Sciatic nerve (tissue), 2 donors: ENCODE measurements at places on chromosomes 16 and 17.

DNA sequence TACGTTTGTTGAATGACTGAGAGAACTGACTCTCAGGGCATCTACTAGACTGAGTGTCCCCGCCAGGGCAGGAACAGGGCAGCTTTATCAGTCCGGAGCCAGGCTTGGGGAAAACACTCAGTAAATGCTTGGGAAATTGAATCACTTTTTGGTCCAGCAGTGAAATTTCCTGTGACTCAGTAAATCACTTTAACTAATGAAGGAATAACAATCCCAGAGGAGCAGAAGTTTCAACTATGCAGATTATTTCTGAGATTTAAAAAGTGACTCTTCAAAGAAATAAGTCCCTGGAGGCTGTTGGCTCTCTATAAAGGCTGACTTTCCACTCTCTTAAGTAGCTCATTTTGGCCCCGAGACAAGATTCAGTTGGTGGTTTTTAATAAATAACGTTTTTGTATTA, 101.8 kb downstream of the FOXL1 start:
- DNase-seq = no peak

DNA sequence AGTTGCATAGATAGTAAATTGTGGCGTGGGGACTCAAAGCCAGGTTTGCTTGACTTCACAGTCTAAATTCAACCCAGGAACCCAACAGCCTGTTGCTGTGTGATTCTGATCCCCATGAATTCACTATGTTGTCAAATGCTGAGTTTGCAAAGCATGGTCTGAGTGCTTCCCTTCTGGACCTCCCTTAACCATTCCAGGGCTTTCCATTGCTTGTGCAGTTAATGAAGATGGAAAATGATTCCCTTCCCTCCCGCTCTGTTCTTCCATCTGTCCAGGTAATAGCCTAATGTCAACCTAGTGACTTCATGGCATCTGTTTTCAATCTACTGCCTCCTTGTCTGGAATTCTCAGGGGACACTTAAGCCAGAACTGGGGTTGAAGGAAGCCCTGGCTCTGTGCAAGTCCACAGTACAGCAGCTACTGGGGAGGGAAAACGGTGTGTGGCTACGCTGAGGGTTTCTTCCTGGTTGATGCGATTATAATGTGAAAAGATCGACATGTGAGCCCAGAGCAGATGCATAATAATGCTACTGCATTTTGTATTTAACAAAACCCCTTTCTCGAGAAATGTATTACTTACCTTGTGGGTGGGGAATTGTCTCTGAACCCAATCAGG, 206.7 kb downstream of the CDH13 start:
- DNase-seq = no peak

DNA sequence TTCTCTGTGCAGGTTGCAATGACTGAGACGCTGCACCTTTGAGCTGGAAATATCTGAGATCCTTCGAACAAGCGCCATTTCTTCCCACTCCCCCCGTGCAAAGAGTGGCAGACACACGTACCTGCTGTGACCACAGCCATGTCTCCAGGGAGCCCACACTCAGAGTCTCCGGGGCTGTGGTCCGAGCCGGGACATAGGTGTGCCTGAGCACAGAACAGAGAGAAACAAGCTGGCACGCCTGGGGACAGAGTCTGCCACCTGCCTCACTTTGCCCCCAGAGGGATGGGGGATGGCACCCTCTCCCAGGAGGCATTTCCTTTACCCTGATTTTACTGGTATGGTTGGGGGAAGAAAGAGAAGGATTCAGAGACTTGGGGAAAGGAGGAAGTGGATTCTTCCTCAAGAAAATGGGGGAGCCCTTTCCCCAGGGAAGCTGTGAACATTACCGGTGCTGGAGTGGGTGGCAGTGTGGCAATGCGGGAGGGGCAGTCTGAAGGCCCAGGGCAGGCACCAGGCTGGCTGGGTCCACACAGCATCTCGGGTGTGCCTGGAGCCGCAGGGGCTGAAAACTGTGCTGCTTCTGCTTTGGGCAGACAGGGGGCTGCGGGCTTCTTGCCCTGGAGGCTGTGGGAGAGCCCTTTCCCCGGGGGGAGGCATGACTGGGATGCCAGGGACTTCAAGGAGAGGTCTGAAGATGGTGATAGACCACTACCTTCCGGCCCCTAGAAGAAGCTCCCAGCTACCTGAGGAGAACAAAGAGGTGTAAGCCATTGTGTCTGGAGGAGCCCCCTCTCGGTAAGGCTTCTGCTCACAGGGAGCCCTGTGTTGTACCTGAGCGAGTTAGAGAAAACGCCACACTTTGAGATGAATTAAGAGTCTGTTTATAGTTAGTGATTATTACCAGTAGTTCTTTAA, 6.6 kb upstream of the PIK3R6 start:
- peak; percentile 33 for DNase-seq

DNA sequence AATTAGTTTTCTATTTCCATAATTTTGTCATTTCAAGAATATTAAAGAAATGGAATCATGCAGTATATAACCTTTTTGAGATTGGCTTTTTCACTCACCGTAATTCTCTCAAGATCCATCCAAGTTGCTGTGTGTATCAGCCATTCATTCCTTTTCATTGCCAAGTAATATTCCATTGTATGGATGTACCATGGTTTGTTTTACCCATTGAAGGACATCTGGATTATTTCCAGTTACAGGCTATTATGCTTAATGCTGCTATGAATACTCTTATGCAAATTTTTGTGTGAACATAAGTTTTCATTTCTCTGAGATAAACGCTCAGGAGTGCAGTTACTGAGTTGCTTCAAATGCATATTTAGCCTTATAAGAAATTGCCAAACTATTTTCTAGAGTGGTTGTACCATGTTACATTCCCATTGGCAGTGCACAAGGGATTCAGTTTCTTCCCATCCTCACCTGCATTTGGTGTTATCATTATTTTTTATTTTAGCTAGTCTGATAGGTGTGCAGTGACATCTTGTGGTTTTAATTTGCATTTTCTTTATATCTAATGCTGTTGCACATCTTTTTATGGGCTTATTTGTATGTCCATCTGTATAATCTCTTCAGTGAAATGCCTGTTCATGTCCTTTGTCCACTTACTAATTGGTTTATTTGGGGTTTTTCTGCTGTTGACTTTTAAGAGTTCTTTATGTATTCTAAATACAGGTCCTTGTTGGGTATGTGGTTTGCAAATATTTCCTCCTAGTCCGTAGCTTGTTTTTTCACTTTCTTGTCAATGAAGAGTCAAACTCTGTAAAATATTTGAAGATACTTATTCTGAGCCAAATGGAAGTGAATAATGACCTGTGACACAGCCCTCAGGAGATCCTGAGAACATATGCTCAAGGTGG, 32.7 kb downstream of the BMERB1 start:
- no peak for DNase-seq

DNA sequence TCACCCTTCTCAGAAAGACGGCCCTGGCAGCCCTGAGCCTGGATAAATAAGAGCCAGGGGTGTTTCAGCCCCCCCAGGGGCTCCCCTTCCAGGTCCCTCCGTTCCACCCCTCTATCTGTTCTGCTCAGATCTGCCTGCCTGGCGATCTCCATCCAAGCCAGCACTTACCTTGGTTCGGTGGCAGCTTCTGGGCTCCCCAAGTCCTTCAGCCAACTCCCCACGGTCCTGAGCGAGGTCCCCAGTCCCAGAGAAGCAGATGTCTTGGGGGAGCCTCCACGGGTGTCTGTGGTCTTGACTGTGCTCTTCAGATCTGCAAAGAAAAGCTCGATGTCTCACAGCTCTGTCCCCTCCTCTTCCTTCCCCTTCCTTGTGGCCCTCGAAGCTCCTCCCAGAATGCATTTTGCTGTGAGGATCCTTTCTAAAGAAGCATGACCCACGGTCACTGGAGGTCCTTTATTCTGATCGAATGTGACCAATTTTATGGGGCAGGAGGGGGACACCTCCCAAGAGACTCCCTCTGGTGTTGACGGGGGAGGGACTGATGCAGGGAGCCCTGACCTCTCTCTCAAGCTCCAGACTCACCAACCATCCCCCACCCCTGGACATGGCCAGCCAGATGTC, at the start of gene PIK3R6:
Gene PIK3R6, minus strand, starts transcription at position 314 of the 621 bp plus-strand sequence. CDS start 17,880 bp downstream, outside the sequence.
- DNase-seq = peak; percentile 43

- peak; percentile 93 for DNase-seq
Measured at GRCh38 chr17:7237761-7238419, 1.4 kb downstream of the PHF23 start.

DNA sequence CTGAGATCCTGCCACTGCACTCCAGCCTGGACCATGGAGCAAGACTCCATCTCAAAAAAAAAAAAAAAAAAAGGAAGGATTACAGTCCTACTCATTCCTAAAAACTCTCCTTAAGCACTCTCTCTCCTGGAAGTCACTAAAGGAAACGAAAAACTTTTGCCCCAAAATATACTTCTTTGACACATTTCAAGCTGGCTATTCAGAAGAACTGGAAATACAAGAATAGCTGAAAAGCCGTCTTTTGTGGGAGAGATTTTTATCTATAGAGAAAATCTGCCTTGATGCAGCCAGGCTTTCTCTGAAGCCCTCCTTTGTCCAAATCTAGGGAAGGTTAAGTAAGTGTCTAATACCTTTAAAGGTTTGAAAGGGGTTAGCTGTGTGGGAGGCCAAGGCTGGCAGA, 16.9 kb upstream of the MARVELD3 start:
- DNase-seq = no peak

DNA sequence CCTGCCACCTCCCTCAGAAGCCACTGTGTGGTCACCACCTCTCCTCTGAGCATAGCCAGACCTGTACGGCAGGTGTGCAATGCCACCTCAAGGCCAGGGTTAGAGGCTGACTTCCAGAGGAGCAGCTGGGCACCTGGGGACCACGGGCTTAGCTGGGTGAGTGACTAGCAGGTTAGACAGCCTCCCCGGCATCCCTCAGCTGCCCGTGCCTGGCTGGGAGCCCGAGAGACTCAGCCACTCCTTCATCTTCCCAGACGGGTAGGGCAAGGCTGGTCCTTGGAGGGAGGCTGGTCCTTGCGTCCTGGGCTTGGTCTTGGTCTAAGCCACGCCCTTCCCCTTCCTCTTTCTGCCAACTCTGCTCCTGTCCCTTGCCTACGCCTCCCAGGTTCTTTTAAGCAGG, 7.8 kb downstream of the CRHR1 start:
- no peak for DNase-seq

GRCh38 chr16:27109666-27110523, 43.2 kb downstream of the C16orf82 start:
- DNase-seq = peak; percentile 90

DNA sequence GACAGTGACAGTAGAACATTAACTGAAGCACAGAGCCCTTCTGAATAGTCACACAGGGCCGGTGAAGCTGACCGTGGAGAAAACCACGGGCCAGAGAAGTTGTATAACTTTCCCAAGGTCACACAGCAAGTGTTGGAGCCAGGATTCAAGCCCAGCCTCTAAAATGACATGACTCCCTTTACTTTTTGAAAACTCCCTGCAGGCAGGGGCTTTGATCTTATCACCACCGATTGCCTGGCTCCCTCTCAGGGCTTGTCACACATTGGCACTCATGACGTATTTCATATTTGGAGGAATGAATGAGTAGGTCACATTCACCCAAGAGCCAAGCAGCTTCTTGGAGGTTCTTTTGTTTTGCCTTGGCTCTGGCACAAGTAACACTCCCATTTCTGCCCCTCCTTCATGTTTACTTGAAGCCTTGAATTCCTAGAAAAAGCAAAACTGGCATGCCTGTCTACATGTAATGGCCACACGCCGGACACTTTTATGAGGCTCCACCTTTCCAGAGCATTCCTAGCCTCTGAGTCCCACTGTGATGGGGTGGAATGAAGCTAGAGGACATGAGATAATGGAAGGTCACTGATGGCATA, 13.3 kb upstream of the RBBP6 start:
- DNase-seq = no peak

DNA sequence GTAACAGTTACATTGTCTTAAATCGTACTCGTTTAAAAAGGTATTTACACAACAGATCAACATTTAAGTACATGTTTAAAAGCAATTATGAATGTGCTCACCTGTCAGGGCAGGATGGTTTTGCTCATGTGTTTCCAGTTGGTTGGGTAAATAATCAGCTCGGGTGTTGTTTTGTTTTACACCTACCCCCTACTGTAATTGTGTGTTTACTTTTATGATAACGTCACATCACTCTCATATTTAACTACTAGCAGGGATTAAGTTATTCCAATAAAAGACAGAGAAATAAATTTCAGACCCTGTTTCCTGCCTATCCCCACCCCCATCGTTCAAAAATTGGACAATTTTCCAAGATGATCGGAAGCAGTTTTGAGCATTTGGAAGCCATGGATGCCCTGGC, 390.2 kb downstream of the SEC14L1 start:
- DNase-seq = no peak

DNA sequence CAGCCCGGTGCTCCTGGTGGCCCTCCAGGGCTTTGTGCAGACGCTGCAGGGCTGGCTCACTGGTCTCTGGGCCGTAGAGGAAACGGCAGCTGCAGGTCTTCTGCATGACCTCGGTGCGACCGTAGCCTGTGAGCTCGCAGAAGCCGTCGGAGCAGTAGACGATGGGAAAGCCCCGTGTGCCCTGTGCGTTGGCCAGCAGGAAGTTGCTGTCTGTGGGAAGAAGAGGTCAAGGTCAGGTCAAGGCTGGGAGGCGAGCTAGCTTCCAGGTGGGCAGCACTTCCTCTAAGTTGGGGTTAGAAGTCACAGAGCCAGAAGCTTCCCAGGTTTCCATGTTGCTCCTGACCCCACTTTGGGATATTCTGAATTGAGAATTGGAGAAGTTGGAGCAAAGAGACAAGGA, 2.1 kb downstream of the KCNH4 start:
- no peak for DNase-seq

DNA sequence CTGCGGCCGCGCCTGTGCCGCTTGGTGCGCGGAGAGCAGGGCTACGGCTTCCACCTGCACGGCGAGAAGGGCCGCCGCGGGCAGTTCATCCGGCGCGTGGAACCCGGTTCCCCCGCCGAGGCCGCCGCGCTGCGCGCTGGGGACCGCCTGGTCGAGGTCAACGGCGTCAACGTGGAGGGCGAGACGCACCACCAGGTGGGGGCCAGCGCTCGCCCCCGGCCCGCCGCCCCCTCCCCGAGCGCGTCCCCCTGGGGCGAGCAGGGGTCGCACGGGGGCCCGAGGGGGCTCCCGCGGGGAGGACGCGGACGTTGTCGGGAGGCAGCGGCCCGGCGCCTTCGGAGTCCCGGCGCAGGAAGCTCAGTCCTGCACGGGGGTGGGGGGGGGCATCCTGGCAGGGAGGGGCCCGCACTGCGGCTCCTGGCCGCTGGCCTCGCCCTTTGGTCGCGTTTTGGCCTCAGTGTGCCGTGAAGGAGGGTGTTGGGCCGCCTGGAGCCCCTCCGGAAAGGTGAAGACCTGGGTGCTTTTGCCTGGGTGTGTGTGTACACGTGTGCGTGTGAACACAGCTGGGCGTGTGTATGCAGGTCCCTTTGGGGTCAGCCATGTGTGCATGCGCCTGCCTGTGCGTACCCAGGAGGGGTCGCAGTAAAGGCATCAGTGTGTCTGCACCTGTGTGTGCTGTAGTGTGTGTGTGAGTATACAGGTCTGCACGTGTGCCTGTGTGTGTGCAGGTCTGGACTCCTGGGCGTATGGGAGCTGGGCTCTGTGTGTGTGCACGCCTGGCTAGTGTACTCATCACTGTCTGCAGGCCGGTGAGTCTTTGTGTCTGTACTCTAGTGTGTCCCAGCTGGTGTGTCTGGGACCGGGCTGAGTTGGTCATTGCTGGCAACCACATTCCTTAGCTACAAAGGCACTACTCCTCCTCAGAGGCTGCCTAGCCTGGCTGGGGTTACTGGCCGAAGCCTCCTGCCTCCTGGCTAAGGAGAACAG, 615 bp downstream of the NHERF2 start:
- no peak for DNase-seq

GRCh38 chr17:410543-411401, 58.2 kb upstream of the RPH3AL start:
- DNase-seq = no peak
